Cerebellar nuclear complex (tissue), 1 donor: ENCODE measurements at places on chromosomes 7 and 10.

GRCh38 chr7:145850636-145851035 is 266.0 kb upstream of the CNTNAP2 start:
- DNase-seq, result no peak

DNA sequence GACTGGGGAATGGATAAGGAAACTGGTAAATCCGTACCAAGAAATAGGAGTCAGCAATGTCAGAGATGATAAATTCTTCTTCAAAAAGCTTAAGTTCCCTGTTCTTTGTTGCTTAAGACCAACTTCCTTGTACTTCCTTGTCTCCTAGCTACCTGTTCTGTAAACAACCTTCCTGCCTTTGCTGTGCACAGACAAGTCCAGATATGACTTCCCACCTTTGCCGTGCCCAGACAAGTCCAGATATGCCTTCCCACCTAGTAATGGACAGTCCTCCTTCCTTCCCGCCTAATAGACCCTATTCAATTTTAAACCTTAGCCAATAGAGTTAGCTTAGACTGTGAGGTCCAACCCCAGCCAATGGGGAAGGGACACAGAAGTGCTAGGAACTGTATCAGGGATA is 2.5 kb upstream of the ZNF33A start:
- DNase-seq, result no peak

- DNase-seq, result no peak
Observed at GRCh38 chr10:129631870-129632623, 165.0 kb downstream of the MGMT start.

- DNase-seq, result no peak
Observed at GRCh38 chr7:114048386-114049235, 129.8 kb upstream of the PPP1R3A start.

- no peak for DNase-seq
Observed at GRCh38 chr7:106480161-106480579, 180.8 kb downstream of the CCDC71L start.

DNA sequence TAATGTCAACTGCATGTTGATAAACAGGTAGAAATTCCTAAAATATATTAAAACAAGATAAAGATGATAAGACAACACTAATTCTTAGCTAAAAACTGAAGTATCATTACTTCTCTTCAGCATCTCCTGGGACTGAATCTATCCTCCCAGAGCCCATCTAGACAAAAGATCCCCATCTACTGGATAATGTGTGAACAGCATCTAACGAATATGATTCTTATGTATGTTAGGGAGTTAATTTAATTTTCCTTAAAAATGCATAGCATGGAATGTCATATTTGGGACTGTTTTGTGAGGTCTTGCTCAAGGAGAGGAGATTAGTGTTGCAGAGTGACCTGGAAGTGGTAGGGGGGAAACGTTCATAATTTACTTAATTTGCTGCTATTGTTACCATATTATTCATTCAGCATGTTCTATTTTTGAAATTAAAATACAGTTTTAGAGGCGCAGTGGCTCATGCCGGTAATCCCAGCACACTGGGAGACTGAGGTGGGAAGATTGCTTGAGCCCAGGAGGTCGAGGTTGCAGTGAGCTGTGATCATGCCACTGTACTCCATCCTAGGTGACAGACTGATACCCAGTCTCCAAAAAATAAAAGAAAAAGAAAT is 305.1 kb upstream of the CSTF2T start:
- no peak for DNase-seq

DNA sequence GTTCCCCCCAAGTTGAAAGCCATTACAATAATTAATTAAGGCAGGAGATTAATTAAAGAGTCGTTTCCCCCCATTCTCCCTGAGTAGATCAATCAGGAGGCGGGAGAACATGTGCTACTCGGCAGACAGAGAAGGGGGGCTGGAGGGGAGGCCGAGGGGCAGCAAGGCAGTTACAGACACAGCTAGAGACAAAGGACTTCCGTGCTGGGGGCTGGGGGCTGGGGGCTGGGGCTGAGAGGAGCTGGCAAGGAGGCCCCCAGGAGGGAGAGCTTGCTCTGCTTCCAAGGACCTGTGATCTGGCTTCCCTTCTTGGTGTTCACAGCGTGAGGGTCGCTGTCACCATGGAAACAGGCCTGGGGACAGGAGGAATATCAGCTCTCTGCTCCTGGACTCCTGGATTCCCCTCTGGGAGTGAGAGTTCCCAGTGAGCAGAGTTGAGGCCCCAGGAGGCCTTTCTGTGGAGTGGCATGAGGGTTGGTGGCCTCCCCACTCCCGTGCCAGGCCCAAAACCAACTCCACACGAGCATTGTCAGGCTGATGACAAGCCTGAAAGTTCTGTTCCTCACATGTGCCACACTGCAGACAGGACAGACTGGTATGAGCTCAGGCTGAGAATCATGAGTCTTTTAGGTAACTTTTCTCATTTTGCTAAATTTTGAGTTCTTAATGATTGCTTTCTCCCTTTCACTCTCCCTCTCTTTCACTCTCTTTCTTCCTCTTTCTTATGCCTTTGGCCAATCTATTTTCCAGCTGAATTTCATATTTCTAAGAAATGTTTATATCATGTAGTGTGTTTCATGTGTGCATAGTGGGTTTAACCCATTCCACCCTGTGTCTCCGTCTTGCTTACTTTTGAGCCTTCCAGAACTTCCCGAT is 16.4 kb downstream of the FAM241B start:
- DNase-seq, result no peak

DNA sequence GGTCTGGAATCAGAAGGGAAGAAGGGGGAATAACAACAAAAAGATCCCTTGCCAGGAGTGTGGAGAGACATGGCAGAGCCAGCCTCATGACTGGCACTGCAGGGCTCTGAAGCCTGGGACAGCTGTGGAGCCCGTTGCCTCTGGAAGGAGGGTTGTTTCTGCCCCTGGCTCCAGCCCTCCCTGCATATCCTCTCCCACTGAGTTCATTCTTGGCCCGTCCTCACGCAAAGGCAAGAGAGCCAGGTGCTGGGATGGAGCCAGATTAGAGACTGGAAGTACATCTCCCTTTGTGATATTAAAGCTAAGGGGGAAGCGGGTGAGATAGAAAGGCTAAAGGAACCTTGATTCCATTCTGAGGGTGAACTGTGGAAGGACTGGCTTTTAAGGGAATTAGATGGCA is 141.5 kb upstream of the NPVF start:
- no peak for DNase-seq

DNA sequence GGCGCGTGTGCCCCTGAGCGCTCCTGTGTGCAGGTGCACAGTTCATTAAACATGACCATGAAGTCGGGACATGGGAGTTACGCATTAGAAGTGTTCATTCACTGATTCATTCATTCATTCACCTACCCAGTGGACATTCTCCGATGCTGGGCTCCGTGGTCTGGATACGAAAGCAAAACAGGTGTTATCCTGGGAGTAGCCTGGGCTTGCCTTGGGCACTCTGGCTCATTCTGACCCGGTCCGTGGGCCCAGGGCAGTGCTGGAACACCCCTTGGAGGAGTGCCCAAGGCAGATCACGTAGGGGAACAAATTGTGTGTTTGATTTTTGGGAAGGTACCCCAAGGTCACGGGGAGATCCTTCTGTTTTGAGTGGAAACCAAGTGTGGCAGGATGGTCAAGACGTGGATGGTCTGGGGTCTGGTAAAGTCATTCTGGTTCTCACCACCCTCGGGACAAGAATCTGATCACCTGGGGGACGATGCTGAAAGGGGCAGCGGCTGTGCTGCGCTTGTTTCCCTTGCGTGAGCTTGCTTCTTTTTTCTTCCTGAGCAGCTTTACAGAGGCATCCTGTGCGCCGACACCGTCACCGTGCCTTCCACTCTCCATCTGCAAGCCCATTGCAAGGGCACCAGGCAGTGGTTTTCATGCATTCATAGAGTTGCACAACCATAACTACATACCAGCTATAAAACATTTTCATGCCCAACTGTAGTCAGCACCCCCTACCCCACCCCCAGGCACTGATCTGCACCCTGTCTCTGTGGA is 10.1 kb downstream of the ELFN1 start:
- DNase-seq, result no peak

- no peak for DNase-seq
Observed at GRCh38 chr7:106887421-106887820, 22.3 kb downstream of the PIK3CG start.

DNA sequence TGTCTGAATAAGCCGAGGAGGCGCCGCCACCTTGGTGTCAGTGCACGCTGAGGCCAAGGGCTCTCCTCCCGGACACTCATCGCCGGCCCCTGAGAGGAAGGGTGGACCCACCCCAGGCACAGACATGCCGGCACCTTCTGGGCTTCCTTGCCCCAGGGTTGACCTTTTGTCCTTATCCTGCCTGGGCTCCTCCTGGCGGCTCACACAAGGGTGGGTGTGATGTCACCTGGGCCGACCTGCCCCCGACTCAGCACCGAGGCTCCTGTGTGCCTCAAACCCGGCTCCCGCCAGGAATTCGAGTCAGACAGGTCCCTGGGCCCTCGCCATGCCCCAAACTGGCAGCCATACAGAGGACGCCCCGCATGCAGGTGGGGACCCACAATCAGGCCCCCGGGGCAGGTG is 17.7 kb upstream of the CFAP46 start:
- DNase-seq, result no peak

DNA sequence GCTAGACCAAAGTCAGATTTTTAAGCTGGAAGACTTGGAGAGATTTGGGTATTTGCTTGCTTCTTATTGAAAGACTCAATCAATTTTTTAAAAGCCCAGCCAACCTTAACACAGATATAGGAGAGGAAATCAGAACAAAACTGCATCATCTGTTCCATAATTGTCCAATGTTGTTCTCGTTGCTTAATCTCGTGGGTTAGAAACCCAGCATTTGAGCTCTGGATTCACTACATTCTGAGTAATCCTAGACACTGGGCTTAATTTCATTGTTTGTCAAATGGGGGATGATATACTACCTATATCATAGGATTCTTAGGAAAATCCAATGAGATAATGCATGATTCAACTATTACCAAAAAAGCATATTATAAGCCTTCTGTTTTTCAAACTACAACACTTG is 48.9 kb downstream of the CALD1 start:
- no peak for DNase-seq

- no peak for DNase-seq
Observed at GRCh38 chr7:104550362-104550761, 222.0 kb downstream of the LHFPL3 start.

GRCh38 chr7:27245798-27246691 is 3.4 kb downstream of the EVX1 start:
- no peak for DNase-seq

GRCh38 chr7:25835197-25835596 is 316.8 kb upstream of the NFE2L3 start:
- no peak for DNase-seq

- DNase-seq, result no peak
Observed at GRCh38 chr10:100654782-100655325, 90.5 kb upstream of the PAX2 start.

- no peak for DNase-seq
Observed at GRCh38 chr10:90413196-90413595, 444.6 kb downstream of the HTR7 start.
